CD14-positive monocyte (primary cell): ENCODE measurements at places on chromosomes 1 and 21. TPM values are rescaled to one million over a fixed set of nuclear protein-coding genes. Genes with fewer than 3 reads are reported as not detected.

- no peak overlapping the region for H3K27ac ChIP-seq
- DNase-seq, result no peak
These were observed 11.5 kb upstream of the C1orf105 start for GRCh38 chr1:172408958-172409357.

DNA sequence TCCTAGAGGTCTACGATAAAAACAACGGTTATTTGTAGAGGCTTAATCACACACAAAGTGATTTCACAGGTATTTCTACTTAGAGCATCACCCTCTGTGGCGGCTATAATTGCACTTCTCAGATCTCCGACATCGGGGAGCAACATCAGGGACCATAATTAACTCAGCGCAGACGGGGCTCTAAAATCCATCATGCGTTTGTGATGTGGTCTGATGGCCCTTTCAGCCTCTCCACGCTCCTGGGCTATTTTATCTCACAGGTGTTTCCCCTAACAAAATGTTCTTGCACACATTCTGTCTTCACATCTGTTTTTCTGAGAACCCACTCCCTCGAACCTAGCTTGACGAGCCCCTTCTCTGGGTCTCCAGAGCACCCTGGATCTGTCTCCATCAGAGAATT, 146.3 kb upstream of the DUSP10 start:
- H3K27ac ChIP-seq, result no peak overlapping the region
- H3K27me3 ChIP-seq, result no peaks in the 10 kb centered on the region
- H3K4me1 ChIP-seq, result no peaks in the 10 kb centered on the region
- no peak for DNase-seq

- peak overlapping the region; percentile 91 for H3K27ac ChIP-seq
- peaks cover 33% of the 10 kb centered on the region for H3K4me1 ChIP-seq
- peaks cover 16% of the 10 kb centered on the region for H3K36me3 ChIP-seq
These were observed 599 bp upstream of the ITPKB start for GRCh38 chr1:226739696-226740065.

GRCh38 chr1:12343823-12344487, 114.1 kb downstream of the VPS13D start:
- DNase-seq, result no peak
- H3K4me1 ChIP-seq, result peaks cover 36% of the 10 kb centered on the region
- peaks cover 25% of the 10 kb centered on the region for H3K36me3 ChIP-seq
- peak overlapping the region; percentile 66 for H3K27ac ChIP-seq
- H3K4me3 ChIP-seq, result no peak overlapping the region

DNA sequence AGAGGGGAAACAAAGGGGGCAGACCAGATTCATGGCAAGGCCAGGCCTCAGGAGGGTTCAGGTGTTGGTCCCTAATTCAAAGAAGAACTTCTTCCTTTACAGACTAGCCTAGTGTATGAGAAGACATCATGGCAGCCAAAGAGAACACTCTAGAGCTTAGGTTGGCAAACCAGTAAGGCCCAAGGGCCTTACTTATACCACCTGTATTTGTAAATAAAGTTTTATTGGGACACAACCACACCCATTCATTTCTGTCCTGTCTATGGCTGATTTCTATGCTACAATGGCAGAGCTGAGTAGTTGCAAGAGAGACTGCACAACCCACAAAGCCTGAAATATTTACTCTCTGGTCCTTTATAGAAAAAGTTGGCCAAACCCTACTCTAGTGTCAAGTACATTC, 42.3 kb downstream of the SSBP3 start:
- no peaks in the 10 kb centered on the region for H3K27me3 ChIP-seq
- no peak overlapping the region for H3K4me3 ChIP-seq
- no peak overlapping the region for H3K27ac ChIP-seq
- H3K4me1 ChIP-seq, result no peaks in the 10 kb centered on the region
- no peak for DNase-seq
- no peaks in the 10 kb centered on the region for H3K36me3 ChIP-seq

GRCh38 chr1:203520315-203520714, 26.4 kb downstream of the OPTC start:
- H3K27me3 ChIP-seq, result no peaks in the 10 kb centered on the region
- peak; percentile 51 for DNase-seq
- no peaks in the 10 kb centered on the region for H3K36me3 ChIP-seq
- no peak overlapping the region for H3K27ac ChIP-seq
- no peak overlapping the region for H3K4me3 ChIP-seq

DNA sequence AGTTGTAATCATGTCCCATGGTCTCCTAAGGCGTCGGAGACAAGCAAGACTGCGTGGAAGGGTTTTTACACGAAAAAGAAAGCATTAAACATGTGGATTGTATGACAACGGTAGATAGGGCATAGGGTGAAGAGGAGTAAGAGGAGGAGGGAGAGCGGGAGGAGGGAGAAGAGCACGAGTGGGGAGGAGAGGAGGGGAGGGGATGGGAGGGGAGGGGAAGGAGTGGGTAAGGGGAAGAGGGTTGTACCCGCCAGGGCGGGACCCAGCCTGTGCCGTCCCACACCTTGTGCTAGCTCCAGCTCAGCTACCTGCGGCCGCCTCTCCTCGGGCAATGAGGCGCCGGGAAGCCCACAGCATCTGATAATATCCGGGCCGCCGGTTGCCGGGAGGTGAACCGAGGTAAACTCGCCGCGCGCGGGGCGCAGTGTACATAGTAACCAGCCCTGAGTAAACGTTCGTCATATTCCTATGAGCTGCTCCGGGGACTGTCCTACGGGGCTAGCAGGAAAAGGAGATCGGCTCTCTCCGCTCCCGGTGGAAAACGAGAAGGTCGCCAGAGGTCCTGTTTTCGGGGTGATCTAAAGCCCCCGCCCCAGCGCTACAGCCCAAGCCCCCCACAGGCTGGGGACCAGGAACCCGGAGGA, 449 bp upstream of the RCAN3 start:
- H3K27ac ChIP-seq, result peak overlapping the region; percentile 90
- peak overlapping the region; percentile 91 for H3K4me3 ChIP-seq
- H3K36me3 ChIP-seq, result no peaks in the 10 kb centered on the region
- DNase-seq, result peak; percentile 45
- H3K27me3 ChIP-seq, result no peaks in the 10 kb centered on the region
- H3K4me1 ChIP-seq, result peaks cover 34% of the 10 kb centered on the region

DNA sequence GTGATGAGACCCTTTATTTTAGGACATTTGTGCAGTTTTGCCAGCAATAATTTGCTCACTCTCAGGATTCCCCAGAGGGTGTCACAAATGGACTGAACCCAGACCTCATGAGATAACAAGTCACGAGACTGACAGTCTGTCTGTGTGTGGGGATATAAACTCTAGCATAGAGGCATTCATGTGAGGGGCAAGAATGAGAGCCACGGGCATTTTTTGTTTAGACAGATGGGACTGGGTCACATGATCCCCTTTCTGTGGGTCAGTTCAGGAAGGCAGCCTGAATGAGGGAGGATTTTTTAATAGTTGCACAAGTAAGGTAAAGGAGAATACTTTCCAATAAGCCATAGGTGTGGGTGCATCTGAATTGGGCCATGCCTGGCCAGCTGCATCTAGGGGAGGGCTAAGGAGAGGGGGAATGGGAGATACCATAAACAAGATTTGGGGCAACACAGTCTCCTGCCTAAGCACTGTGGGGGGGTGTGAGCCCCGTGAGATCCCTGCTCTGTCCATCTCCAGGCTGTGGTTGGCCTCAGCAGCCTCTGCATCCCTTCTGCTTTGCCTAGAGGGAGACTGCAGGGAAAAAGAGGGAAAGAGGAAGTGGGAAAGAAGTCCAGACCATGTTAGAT, 66.6 kb downstream of the NAV1 start:
- no peak overlapping the region for H3K27ac ChIP-seq
- no peak for DNase-seq
- no peak overlapping the region for H3K4me3 ChIP-seq

DNA sequence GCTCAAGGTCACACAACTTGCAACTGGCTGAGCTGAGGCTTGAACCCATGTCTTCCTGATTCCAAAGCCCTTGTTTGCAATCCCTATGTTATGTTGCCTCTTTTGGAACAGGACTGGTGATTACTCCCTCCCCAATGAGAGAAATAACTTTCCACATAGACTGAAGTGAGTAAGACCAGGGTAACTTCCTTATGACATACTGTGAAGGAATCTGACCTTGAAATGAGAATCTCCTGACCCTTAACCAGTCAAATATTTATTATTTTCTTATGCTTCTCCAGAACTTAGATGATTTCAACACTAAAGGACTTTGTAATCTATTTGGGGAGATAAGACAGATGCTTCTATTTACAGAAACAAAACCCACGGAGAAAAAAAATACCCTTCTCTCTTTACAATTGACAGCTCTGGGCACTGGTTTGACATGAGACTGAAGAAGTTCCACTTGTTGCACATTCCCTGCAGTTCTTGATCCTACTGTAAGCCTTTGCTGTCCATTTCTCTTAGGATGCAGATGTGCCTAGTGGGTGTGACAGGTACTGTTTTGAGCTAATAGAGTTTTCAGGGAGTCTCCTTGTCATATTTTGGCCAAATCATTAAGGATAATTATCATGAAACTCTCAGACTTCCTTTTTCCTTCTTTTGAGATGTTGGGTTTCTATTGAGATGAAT, 3.9 kb upstream of the RPTN start:
- no peaks in the 10 kb centered on the region for H3K27me3 ChIP-seq
- no peak overlapping the region for H3K4me3 ChIP-seq
- no peak overlapping the region for H3K27ac ChIP-seq
- no peaks in the 10 kb centered on the region for H3K36me3 ChIP-seq
- H3K4me1 ChIP-seq, result peaks cover 87% of the 10 kb centered on the region

- H3K27me3 ChIP-seq, result no peaks in the 10 kb centered on the region
- no peaks in the 10 kb centered on the region for H3K36me3 ChIP-seq
- no peak overlapping the region for H3K27ac ChIP-seq
- no peak overlapping the region for H3K4me3 ChIP-seq
- DNase-seq, result no peak
These were observed 343.6 kb downstream of the PTPRU start for GRCh38 chr1:29579821-29580425.

DNA sequence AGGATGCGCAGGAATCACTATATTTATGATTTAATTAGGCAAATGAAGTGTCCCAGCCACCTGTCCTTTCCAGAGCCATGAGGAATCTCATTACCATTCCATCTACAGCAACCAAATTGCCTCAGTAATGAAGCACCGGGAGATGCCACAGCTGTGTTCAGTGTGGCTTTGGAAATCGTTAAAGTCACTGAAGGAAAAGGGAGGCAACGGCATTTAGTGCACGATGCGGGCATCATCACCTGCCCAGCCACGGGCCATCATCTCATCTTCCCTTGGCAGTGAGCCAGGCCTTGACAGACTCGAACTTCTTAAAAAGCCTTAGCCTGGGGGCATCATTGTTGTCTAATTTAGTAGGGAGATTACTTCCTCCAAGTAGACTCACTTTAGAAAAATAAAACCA, 67.8 kb downstream of the CNIH3 start:
- H3K36me3 ChIP-seq, result no peaks in the 10 kb centered on the region
- no peak overlapping the region for H3K27ac ChIP-seq
- no peaks in the 10 kb centered on the region for H3K4me1 ChIP-seq
- no peak for DNase-seq
- no peaks in the 10 kb centered on the region for H3K27me3 ChIP-seq
- no peak overlapping the region for H3K4me3 ChIP-seq

DNA sequence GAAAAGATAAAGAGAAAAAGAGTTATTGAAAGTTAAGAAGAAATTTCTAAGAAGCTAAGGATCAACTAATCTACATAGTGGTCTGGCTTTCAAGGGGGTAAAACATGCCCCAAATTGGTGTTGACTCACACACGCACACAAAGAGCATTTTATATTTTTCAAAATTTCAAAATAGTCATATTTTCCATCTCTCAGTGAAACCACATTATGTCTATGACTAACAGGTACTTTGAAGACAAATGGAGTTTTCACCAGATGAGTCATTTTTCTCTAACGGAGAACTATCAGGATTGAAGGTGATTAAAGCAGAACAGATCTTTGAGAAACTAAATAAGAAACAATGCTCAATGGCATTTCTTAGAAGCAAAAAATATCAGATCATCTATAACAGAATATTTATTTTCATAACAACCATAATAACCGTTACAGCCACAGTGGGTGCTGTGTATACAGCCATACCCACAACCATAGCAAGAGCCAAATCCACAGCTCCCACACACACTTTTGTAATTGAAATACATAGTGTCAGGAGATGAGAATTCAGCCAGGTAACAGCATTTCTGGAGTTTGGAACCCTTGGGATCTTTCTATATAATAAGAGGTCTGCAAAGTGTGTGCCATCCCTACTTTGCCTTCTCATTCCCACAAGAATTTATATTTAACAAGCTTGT, at the start of gene KRTAP21-3:
KRTAP21-3 (minus strand) TSS at position 539 of the 671 bp plus-strand sequence; CDS start at position 521, 18 bp downstream.
- H3K27me3 ChIP-seq, result no peaks in the 10 kb centered on the region
- no peak within 1 kb of the TSS for H3K27ac ChIP-seq
- no peaks in the 10 kb centered on the region for H3K36me3 ChIP-seq
- H3K4me1 ChIP-seq, result no peaks in the 10 kb centered on the region
- no peak within 1 kb of the TSS for H3K4me3 ChIP-seq
- no peak for DNase-seq

- H3K4me1 ChIP-seq, result no peaks in the 10 kb centered on the region
- no peak overlapping the region for H3K4me3 ChIP-seq
- no peaks in the 10 kb centered on the region for H3K36me3 ChIP-seq
- no peak overlapping the region for H3K27ac ChIP-seq
- DNase-seq, result no peak
- no peaks in the 10 kb centered on the region for H3K27me3 ChIP-seq
These were observed 44.8 kb downstream of the GPR161 start for GRCh38 chr1:168091720-168092550.

GRCh38 chr1:43074244-43074643, 97.8 kb downstream of the EBNA1BP2 start:
- H3K27me3 ChIP-seq, result no peaks in the 10 kb centered on the region
- no peak for DNase-seq
- no peak overlapping the region for H3K4me3 ChIP-seq
- no peaks in the 10 kb centered on the region for H3K36me3 ChIP-seq

- DNase-seq, result no peak
- H3K27me3 ChIP-seq, result no peaks in the 10 kb centered on the region
- H3K36me3 ChIP-seq, result no peaks in the 10 kb centered on the region
- H3K27ac ChIP-seq, result no peak overlapping the region
- H3K4me1 ChIP-seq, result no peaks in the 10 kb centered on the region
These were observed 208.7 kb downstream of the MRPL39 start for GRCh38 chr21:25398630-25399029.

DNA sequence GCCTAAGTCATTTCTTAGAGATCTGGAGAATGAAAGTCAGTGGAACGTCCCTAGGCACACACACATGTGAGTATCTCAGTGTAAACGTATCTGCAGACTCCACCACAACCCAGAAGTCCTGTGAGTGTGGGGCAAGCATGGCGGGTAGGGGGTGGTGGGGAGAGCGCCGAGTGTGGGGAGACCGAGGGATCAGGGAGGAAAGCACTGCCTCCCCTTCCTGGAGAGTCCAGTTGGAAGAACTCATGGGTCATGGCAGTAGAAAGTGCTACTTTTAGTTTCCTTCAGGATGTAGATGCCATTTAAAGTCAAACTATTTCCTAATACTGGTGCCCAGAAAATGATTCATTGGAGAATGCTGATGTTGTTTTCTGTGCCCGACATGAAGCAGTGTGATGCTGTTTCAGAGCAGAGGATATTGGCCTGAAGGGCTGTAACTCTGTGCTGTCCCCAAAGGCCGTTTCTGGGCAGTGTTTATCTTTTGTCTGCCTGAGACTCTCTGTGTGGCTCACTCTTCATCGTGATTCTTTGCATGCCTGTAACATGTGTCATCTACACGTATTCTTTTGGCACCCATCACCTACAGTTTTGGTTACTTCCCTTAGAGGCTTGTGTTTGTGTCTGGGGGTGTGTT, 45.7 kb upstream of the TSPAN2 start:
- no peaks in the 10 kb centered on the region for H3K36me3 ChIP-seq
- H3K27ac ChIP-seq, result no peak overlapping the region
- H3K4me1 ChIP-seq, result no peaks in the 10 kb centered on the region
- no peak for DNase-seq
- H3K27me3 ChIP-seq, result no peaks in the 10 kb centered on the region
- no peak overlapping the region for H3K4me3 ChIP-seq

Gene DENND2D
- polyA plus RNA-seq, result 22.4 TPM

Gene ABCG1
- 5.2 TPM for polyA plus RNA-seq

Gene PTPRF
- polyA plus RNA-seq, result not detected in 2 replicates

Gene NUDT4B
- polyA plus RNA-seq, result 8.4 TPM

Gene F11R
- polyA plus RNA-seq, result 23.2 and 28.8 TPM in 2 replicates

Gene OXCT2
- 0.16 TPM for polyA plus RNA-seq

Gene TMOD4
- polyA plus RNA-seq, result 0.46 and 2.0 TPM in 2 replicates

Gene FMO2
- polyA plus RNA-seq, result not detected

Gene RNF186
- not detected for polyA plus RNA-seq
